Posterior vena cava (tissue), 2 donors: ENCODE measurements at places on chromosomes 12 and 14. TPM values are rescaled to one million over a fixed set of nuclear protein-coding genes. Genes with fewer than 3 reads are reported as not detected.
A peak's percentile ranks its signal among the peaks of the same experiment; 100 is the strongest.

The ZNF140 gene
- 13.4 TPM for total RNA-seq

GRCh38 chr12:111685322-111685810 is 390 bp downstream of the BRAP start:
- no peak for DNase-seq

DNA sequence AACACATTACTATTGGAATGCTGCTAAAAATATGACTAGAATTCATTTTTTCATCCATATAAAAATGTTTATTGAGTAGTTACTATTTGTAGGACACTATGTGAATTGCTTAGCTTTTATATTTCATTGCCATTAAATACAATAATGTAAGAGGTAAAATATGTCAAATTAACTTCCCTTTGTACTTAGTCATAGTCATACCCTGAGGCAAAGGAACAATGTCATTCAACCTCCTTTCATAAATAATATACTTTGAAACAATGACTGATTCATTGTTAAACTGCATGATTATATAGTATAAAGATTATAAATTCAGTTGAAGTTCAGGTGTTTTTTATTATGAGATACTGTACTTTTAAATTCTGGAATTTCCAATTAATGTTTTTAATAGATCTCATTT is 105.2 kb downstream of the GARIN6 start:
- no peak for DNase-seq

The ANO2 gene
- 9.2 TPM for total RNA-seq

DNA sequence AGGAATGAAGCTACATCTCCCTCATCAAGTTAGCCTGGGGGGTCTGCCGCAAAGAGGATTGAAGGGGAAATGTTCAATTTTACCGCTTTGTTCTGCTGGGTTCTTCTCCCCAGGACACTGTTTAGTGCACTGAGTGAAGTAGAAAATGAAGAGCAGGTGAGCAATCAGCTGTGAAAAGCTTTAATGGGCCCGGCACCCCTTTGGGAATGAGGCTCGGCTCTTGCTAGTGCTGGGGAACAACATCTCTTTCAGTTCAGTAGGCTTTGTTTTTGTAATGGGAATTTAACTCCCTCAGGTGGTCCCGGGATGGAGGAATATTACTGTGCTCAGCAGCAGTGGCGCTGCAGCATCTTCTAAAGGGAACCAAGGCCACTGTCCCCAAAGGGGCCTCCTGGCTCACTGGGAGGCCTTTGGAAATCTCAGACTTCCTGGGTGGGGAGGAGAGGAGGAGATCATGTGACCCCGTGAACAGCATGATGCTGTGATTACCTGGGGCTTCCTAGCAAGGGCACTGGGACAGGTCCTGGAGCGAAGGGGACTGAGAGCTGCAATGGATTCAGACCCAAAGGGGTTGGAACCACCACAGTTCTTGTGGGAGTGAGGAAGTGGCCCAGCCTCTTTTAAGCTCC is 85.2 kb upstream of the MAX start:
- no peak for DNase-seq

GRCh38 chr12:41980390-41980789 is 164.3 kb downstream of the GXYLT1 start:
- no peak for DNase-seq

The RHEBL1 gene
- not detected for total RNA-seq

- peak; percentile 84 for DNase-seq
Measured at GRCh38 chr12:1972856-1973317, 31.4 kb downstream of the DCP1B start.

The KLHL33 gene
- total RNA-seq, result 1.2 TPM

The TMEM121 gene
- total RNA-seq, result 2.2 TPM

DNA sequence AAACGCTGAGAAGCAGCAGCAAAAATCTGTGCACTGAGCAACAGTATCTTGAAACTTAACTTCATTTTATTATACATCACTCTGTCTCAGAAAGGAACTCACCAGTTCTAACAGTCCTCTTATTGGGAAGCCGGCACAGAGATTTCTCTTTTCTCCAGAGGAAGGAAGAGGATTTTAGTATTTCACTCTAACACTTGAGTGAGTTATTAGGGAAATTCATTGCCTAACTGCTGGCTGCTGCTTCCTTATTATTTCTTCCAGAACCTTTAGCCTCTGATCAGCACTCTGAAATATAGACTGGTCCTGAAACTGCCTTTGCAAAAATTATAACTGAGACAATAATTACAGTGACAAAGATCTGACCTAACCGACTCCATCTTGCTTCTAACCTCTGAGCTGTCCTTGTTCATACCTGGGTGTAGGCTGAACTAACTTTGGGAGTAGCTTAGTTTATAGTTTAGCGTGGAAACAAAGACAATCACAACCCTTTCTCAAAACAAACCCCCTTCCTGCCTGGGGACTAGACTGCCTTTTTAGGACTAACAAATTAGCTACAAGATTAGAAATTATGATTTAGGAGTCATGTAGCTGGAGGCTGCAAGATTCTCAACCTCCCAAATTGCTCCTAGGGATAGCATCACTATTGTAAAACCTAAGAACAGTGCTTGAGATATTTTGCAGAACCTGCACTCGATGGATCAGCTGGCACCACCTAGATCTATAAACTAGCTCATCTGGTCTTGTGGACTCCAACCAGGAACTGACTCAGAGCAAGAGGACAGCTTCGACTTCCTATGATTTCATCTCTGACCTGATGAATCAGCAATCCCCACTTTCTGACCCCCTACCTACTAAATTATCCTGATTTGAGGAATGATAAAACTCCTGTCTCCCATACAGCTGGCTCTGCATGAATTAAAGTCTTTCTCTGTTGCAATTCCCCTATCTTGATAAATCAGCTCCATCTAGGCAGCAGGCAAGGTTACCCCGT is 117.5 kb downstream of the DYRK2 start:
- DNase-seq, result no peak

GRCh38 chr12:121172145-121172544 is 37.8 kb upstream of the P2RX4 start:
- DNase-seq, result no peak

GRCh38 chr12:7583471-7583870 is 79.9 kb upstream of the CD163 start:
- no peak for DNase-seq

The CNTN1 gene
- total RNA-seq, result 20.4 TPM

- no peak for DNase-seq
Measured at GRCh38 chr12:43758247-43758727, 303 bp downstream of the PUS7L start.

DNA sequence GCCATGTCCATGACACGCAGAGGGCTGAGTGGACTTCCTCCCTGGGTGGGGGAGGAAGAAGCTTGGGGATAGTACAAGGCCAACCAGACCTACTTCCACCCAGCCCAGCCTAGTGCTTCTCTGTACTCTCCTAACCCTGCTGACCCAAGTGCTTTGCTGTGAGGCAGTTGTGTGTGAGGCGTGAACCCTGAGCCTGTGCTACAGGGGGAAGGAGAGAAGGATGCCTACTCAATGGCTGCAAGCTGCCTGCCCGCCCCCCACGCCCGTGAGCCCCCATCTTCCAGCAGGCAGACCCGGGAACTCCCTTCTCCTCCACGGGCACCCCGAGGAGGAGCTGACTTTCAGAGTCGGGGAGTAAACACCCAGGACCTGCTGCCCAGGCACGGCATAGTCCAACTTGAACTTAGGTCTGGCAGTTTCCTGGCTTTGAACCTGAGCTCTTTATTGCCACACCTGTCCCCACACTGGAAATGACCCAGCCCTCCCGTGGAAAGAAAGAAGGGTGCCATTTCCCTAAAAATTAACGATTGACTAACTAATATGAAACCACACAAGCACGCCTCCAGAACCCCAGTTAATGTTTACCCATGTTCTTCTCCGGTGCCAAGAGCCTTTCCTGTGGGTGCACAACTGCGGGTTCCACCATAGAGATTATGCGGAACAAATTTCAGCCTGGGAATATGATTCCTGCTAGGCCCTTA is 10.8 kb downstream of the ALDH2 start:
- no peak for DNase-seq

The SLC38A6 gene
- 20.9 TPM for total RNA-seq

DNA sequence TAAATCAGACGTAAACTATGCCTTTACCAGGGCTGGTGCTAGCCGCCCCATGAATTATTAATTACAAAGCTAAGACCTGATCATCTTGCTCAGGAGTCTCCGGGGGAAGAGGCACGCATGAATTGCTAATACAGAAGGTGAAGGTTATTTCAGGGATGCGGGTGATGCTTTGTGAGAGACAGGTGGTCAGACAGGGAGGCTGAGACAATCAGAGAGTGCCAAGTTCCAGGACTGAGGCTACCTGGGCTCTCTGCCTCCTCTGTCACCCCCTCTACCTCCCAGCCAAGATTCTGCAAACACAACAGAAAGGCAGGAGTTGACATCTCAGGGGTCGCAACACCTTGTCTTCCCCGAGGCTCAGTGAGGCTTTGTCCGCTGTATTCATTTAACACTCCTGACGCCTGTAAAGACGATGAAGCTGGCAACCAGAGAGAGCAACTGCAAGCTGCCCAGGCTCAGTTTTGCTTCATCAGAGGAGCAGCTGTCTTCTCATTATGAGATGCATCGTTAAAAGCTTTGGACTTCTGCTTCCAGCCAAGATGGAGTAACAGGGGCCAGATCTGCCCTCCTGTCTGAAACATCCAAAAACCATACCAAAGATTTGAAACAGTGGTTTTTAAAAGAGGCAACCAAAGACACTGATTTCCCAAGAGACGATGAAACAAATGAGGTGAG is 46.6 kb downstream of the PRIMA1 start:
- no peak for DNase-seq

- peak; percentile 85 for DNase-seq
Measured at GRCh38 chr14:85533023-85533860, 3.3 kb downstream of the FLRT2 start.

The RERGL gene
- total RNA-seq, result 7.9 TPM

The FGD6 gene
- 11.4 TPM for total RNA-seq

GRCh38 chr12:7058163-7058845 is 2.2 kb upstream of the C1S start:
- no peak for DNase-seq
